Endothelial cell of umbilical vein (primary cell): ENCODE measurements at places on chromosomes 3 and 15.

DNA sequence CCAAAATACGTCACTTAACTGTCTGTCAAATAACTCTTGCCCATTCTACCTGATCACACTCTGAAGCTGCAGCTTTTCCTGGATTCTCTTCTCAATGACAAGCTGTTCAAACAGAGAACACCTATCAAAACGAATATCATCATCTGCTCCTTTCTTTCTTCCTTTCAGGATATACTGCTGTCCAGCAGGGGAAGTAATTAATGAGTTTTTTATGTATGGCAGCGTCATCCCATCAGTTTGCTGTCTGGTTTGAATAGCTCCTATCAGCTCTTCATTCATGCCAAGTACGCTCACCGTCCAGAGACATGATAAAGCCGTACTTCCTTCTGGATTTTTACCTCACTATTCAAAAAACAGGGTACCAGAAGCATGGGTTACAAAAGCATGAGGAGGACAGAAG is at the start of gene CHRM5:
CHRM5 (plus strand) TSS at position 274 of the 400 bp plus-strand sequence. CDS start 94,221 bp downstream, outside the sequence.
- DNase-seq: peak; percentile 6

DNA sequence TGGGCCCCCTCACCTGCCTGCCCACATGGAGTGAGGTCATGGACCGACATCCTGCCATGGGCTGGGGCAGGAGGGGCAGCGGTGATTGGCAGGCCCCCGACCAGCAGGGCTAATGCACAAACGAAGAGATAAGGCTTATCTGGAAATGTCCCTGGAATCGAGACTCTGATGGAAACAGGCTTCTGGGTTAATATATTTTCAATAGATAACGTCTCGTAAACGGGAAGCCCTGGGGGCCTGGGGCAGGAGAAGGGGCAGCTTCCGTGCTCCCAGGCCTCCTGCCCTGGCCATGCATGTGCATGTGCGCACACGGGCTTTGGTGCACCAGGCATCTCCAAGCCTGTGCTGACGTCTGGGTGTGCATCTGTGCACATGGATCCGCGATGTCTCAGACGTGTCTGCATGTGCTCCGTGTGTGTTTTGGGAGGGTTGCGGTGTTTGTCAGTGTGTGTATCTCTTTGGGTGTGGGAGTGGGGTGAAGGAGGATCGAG is 55.1 kb downstream of the DNAJB8 start:
- no peak for DNase-seq

DNA sequence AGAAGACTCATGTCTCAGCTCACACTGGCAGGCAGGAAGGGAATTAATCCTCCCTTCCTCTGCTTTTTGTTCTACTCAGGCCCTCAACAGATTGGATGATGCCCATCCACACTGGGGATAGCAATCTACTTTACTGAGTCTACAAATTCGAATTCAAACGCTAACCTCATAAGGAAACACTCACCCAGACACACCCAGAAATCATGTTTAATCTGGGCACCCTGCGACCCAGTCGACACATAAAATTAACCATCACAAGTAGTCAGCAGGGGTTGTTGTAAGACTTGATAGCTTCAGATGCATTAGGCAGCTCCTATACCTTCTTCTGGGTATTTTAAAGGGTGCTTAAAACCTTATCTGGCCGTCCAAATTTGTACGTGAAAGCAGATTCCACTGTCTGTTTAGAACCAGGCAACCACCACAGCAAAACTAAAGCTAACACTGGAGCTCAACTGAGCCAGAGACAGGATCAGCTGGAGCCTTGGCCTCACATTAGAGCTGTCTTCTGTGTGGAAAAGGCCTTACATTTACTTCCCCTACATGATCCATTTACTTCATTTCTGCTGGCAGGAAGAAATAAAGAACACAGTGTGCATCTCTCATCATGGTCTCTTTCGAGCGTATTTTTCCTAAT is 407.3 kb upstream of the PPP2R3A start:
- no peak for DNase-seq

- no peak for DNase-seq
These were observed 303.1 kb downstream of the RPLP1 start for GRCh38 chr15:69755551-69756310.

- DNase-seq: no peak
These were observed 63.0 kb upstream of the TIMP4 start for GRCh38 chr3:12221663-12222062.

DNA sequence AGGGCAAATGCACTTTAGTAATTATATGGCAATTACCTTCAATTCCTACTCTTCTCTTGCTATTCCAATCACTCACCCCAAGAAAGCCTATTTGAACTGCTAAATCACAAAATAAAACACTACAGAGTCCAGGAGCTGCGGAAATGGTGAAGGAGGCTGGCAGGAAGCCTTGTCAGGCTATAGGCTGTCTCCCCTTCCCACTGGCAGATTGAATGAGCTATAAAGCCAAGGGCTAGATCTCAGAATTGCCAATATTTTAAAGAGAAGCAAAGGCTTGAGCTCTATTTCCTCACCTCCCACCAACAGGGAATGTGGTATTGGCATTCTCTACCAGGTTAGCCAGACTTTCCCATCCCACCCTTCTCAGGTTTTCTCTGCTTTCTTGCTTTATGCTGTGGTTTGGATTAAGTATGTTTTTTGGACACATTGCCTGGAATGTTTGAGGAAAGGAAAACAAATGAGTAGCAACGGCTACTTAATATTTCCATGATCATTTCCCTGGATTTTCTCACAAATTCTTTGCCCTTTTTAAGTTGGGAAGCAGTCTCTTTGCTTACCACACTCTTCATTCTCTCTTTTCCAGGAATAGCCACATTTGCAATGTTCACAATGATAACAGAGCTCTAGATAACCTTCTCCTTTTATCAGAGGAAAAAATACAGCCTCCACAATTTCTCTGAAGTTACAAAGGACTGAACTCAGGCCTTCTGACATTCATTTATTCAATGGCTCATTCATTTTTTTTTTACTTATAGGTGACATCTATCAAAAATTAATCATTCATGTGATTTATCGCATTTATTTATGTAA is 1125.4 kb downstream of the ROBO1 start:
- DNase-seq: peak; percentile 20

GRCh38 chr3:160384639-160385318 is 14.2 kb downstream of the IFT80 start:
- DNase-seq: no peak

DNA sequence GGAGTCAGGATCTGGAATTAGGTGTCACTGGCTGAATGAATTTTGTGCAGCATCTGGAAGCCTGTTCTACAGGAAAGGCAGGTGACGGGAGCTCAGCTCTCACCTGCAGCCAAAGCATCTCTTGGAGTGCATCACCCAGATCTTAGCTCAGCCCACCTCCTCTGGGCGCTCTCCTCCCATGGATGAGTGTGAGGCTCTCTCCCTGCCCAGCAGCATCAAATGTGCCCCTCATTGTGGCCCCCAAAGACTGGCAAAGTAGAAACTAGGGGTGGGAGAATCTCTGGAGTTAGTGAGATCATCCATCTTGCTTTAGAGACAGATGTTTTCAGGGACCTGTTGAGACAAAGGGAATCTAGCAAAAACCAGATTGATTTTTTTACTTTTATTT is 68.7 kb downstream of the SENP2 start:
- no peak for DNase-seq

DNA sequence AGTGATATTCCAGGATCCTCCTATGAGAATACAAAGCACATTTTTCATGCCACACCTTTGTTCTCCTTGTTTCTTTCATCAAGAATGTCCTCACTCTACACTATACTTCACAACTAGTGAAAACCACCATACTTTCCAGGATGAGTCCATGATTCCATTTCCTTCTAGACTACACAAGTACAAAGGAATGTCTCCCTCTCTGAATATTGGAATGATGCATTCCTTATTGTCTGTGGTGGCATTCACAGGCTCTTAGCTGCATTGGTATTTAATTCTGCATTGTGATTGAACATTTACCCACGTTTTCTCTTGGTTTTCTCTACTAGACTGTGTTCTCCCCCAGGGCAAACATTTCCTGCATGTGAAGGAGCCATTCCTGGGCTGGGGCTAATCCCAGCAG is 217.5 kb downstream of the RAP2B start:
- DNase-seq: no peak

DNA sequence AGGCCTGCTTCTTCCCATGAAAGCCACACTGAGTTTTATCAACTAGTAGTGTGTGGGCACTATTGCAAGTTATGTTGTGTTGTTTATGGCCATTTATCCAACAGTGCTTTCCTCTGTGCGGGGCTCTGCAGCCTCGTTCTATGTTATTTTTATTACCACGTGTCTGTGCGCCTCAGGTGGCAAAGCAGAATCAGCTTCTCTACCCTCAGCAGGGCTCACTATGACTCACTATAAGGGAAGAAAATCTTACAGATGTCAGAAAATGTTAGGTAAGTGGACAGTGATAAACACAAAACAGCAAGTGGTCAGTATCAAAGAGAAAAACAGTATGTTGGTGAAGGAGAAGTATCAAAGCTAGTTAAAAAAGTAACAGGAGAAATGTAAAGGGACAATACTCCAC is 61.4 kb downstream of the MOBP start:
- no peak for DNase-seq

DNA sequence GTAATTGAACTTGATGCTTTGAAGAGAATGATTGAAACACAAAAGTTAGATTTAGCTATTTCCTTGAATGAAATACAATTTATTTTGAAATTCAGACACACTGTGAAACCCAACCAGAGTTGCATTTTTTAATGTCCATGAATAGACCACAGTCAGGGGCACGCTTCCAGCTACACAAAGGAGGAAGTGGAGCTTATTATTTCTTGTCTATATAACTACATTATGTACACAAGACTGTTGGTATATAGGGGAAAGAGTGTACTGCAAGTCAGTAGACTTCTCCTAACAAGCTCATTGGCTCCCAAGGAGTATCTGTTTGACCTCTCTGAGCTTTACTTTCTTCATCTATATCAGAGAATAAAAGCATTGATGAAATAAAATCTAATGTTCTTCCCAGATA is 326.2 kb downstream of the RYR3 start:
- no peak for DNase-seq

DNA sequence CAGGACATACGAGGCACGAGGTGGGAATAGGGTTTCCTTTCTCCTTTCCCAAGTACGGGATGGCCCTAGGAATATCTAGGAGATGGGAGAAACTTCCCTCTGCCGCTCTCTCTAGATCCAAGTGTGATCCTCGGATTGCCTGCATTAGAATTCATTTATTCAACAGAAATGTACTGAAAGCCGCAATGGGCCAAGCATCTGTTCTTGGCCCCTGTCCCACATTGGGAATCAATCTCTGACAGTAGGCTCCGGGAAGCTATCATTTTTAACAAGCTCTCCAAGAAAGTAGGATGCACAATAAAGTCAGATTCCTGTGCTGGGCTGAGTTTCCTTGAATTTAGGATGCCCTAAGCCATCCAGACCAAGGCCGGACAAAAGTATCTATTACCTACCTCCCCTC is 37.2 kb upstream of the CA12 start:
- no peak for DNase-seq

DNA sequence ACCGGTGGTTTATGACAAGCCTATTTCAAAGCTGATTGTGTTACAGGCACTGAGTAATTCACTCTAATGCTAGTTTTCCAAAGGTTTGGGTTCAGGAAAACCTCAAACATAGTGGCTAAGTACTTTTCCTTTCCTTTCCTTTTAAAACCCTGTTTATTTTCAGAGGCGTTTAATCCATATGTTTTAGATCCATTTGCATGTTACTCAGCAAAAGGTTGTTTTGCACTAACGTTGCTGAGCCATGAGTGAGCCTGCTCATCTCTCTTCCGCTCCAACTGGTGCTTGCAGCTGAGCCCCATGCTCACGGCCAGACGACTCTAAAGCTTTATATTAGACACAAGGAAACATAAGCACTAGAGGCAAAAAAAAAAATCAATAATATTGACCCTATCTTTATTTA is 9.4 kb downstream of the CEMIP start:
- no peak for DNase-seq

DNA sequence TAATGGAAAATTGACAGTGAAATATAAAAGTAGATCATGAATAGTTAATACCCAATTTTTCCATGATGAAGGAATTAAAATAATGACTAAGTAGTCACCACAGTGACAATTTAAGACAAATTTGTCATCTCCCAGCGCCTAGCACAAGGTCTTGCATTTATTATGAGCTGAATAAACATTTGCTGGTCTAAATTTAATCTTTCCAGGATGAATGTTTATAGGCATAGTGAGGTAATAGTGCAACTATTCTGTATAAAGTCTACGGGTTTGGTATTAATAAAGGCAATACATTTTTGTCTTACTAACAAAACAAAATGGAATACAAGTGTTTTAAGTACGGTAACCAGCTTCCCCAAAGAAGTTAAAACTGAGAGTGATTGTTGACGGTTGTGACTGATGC is 209.3 kb downstream of the CD47 start:
- no peak for DNase-seq
